Amniotic stem cell (primary cell): ENCODE measurements at places on chromosomes 6 and 20.

GRCh38 chr6:4606821-4607704, 169.1 kb upstream of the CDYL start:
- no peak for DNase-seq

DNA sequence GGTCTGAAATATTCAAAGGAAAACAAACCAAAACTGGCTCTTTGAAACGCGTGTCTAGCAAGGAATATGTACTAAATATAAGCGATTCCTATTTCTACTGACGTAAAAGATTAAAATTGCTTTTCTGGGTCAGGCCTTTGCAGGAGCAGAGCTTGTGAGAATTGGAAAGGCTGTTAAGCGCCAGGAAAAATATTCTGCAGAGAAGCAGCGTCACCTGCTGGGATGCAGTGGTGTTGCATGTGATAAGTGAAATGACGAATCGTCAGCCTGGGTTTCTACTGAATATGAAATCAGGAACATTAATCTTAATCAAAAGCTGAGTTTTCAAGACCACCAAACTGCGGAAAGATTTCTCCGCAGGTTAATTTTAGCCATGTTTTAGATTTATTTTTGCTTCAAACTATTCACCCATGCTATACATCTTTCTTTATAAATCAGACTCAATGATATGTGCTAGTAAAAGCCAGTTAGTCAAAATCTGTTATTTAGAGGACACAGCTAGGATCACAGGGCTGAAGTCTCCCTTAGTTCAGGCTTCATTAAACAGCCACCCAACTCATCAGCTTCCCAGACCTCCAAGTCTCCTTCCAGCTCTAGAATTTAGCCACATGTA, 67.4 kb downstream of the ALDH8A1 start:
- peak; percentile 26 for DNase-seq

GRCh38 chr6:109261811-109262210, 120.5 kb downstream of the CD164 start:
- DNase-seq, result no peak

DNA sequence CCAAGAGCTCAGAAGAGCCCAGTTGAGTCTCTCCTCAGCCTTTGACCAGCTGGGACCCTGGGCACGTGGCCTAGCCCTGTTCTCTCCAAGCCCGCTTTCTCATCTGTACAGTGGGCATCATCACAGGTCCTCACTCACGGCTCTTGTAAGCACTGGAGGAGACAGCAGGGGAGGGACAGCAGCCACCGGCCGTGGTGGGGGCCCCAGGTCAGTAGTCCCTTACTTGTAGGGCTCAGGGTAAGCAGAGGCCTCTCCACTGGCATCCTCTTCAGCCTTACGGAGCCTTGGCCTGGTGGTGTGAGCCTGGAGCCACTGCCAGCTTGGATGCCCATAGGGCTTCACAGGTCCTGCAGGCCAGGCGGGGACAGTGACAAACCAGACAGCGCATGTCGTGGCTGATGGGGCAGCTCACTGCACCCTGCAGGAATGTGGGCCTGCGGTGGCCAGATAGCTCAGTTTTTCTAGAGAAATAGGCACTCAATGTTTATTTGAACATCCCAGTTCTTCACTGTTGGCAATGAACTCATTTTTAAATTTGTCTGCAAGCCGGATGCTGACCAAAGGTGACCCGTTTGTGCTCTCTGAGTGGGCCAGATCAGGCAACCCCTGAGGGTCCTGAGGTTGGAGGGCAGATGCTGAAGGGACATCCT, 65.1 kb downstream of the ADNP start:
- no peak for DNase-seq

DNA sequence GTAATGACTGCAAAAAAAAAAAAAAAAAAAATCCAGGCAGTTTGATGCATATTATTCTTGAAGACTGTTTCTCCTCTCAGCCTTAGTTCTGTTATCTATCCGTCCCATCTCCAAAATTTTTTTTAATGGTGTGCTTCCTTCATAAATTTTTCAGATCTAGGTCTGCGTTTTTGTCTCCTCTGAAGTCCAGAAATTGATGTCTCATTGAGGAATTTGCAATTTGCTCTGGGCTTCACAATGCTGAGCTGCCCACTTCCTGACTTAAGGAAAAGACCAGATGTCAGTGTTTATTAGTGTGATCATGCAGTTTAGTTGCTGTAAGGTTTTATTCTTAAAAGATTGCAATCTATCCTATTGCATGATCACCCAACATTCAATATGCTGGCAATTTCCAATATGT, 297.6 kb downstream of the ZNF217 start:
- no peak for DNase-seq

- DNase-seq, result no peak
Measured at GRCh38 chr6:4781426-4781825, 5.2 kb downstream of the CDYL start.

GRCh38 chr6:82679232-82679631, 315.6 kb downstream of the TPBG start:
- DNase-seq, result no peak

- DNase-seq, result no peak
Measured at GRCh38 chr6:11277275-11278206, 45.1 kb upstream of the NEDD9 start.

DNA sequence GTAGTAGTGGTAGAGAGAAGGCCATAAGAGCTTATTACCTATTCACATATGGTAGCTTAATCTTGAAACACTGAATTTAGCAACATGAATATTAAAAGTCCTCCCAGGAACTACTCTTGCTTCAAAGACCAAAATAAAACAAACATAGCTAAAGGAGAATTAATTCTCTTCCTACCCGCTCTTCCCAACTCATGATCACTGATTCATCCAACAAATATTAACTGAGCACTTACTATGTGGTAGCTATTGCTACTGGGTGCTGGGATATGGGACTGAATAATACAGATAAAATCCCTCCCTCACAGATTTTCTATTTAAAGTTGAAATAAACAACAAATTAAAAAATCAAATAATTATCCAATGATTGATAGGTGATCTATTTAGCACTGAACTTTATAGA, 287.1 kb downstream of the BTBD9 start:
- no peak for DNase-seq
